ENCODE measurements at places on chromosomes 13 and 19. TPM values are rescaled to one million over a fixed set of nuclear protein-coding genes. Genes with fewer than 3 reads are reported as not detected.

FLT3LG gene
- total RNA-seq, result 10.8 TPM

GIPC3 gene
- 1.2 TPM for total RNA-seq

KIR2DL4 gene
- not detected for total RNA-seq

ZNF135 gene
- 5.5 TPM for total RNA-seq

CCDC194 gene
- total RNA-seq, result not detected

LILRA6 gene
- total RNA-seq, result not detected

EPSTI1 gene
- 10.5 TPM for total RNA-seq

ZNF540 gene
- total RNA-seq, result 1.9 TPM

CRX gene
- not detected for total RNA-seq

PNMA8A gene
- 10.3 TPM for total RNA-seq

YJU2 gene
- total RNA-seq, result 21.7 TPM

DNA sequence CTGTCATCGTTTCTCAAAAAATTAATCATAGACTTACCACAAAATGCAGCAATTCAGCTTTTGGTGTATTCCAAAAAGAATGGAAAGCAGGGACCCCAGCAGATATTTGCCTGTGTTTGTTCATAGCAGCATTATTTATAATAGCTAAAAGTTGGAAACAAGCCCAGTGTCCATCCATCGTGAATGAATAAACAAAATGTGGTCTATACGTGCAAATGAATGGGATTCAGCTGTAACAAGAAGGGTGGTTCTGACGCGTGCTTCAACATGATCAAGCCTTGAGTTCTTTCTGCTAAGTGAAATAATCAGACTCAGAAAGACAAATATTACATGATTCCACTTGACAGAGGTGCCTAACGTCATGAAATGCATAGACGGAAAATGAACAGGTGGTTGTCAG lies 36.4 kb downstream of the PSG11 start:
- no peak overlapping the region for H3K4me3 ChIP-seq
- no peaks in the 10 kb centered on the region for H3K27me3 ChIP-seq
- no peak for DNase-seq
- H3K27ac ChIP-seq, result no peak overlapping the region
- no peaks in the 10 kb centered on the region for H3K4me1 ChIP-seq

DNA sequence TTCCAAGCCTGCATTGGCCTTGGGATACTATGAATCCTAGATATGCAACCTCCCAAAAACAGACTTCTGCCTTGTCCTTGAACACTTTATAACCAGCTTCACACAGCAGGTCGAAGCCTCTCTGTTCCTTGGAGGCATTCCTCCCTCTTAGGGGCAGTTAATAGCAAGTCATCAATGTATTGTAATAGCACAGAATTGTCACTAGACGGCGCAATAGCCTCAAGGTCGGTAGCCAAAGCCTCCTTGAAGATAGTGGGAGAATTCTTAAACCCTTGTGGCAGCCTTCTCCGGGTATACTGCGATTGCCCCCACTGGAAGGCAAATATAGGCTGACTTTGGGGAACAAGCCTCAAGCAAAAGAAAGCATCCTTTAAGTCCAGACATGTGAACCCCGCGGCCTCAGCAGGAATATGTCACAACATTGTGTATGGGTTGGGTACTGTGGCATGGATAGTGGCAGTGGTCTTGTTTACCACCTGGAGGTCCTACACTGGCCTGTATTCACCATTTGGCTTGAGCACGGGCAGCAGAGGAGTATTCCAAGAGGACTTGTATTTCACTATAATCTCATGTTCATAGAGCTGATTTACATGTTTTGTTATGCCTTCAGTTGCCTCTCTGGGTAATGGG lies 61.1 kb downstream of the ZNF431 start:
- H3K36me3 ChIP-seq, result no peaks in the 10 kb centered on the region
- no peak for DNase-seq
- no peak overlapping the region for H3K4me3 ChIP-seq
- no peak overlapping the region for H3K27ac ChIP-seq
- H3K4me1 ChIP-seq, result peaks cover 18% of the 10 kb centered on the region
- no peaks in the 10 kb centered on the region for H3K27me3 ChIP-seq

GRCh38 chr19:43625918-43626579 lies 6.6 kb upstream of the ZNF428 start:
- no peaks in the 10 kb centered on the region for H3K36me3 ChIP-seq
- no peak overlapping the region for H3K27ac ChIP-seq
- no peak for DNase-seq
- no peaks in the 10 kb centered on the region for H3K4me1 ChIP-seq
- no peak overlapping the region for H3K4me3 ChIP-seq

DNA sequence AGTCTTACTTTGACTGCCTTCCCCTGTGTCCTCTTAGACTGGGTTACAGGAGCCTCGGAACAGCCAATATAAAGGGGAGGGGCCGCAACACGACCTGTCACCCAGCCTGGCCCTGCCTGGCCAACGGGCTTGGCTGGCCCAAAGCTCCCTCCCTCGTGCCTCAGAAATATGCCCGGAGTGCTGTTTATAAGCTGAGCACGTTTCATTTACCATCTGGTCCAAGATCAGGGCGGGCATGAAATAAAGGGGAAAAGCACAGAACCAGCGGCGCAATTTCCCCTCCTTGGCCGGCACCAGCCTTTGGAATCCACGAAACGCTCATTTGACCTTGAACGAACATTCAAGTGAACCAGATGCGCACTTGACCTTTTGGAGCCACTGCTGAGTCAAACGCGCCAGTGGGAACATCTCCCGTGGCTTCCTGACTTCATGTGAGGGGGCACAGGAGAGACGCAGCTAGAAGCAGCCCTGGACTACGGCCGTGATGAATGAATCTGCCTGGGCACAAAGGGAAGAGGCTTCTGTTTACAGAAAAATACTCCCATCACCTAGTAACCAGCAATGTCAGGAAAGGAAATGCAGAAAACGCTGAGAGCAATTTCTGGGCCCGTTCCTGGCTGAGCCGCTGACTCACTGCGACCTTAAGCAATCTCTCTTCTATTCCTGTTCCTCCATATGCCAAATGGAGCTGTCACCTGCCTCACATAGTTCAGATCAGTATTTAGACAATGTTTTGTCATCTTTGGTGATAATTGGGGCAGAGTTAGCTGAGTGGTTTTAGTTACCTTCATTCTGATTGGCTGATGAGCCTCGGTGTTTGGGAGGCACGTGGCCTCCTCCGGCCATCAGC lies 53.3 kb downstream of the RFX2 start:
- H3K27ac ChIP-seq, result peak overlapping the region; percentile 85
- H3K4me1 ChIP-seq, result peaks cover 13% of the 10 kb centered on the region
- peak; percentile 84 for DNase-seq
- H3K27me3 ChIP-seq, result no peaks in the 10 kb centered on the region
- no peaks in the 10 kb centered on the region for H3K36me3 ChIP-seq

GRCh38 chr19:10105509-10106099 lies 558 bp upstream of the PPAN start:
- H3K4me3 ChIP-seq, result peak overlapping the region; percentile 82
- no peaks in the 10 kb centered on the region for H3K27me3 ChIP-seq
- peak overlapping the region; percentile 72 for H3K27ac ChIP-seq
- H3K36me3 ChIP-seq, result peaks cover 15% of the 10 kb centered on the region
- no peak for DNase-seq

GRCh38 chr13:64410276-64411053 lies 2819.7 kb downstream of the PCDH9 start:
- no peaks in the 10 kb centered on the region for H3K27me3 ChIP-seq
- H3K36me3 ChIP-seq, result no peaks in the 10 kb centered on the region
- no peaks in the 10 kb centered on the region for H3K4me1 ChIP-seq
- H3K27ac ChIP-seq, result no peak overlapping the region
- no peak for DNase-seq

GRCh38 chr19:55101261-55101660 lies 16.2 kb downstream of the PPP1R12C start:
- H3K4me1 ChIP-seq, result peaks cover 2% of the 10 kb centered on the region
- H3K27me3 ChIP-seq, result no peaks in the 10 kb centered on the region
- H3K27ac ChIP-seq, result no peak overlapping the region

GRCh38 chr19:51800473-51801244 lies 5.7 kb downstream of the FPR3 start:
- no peak overlapping the region for H3K27ac ChIP-seq
- no peaks in the 10 kb centered on the region for H3K27me3 ChIP-seq
- H3K4me1 ChIP-seq, result no peaks in the 10 kb centered on the region
- no peak for DNase-seq
- H3K4me3 ChIP-seq, result no peak overlapping the region

DNA sequence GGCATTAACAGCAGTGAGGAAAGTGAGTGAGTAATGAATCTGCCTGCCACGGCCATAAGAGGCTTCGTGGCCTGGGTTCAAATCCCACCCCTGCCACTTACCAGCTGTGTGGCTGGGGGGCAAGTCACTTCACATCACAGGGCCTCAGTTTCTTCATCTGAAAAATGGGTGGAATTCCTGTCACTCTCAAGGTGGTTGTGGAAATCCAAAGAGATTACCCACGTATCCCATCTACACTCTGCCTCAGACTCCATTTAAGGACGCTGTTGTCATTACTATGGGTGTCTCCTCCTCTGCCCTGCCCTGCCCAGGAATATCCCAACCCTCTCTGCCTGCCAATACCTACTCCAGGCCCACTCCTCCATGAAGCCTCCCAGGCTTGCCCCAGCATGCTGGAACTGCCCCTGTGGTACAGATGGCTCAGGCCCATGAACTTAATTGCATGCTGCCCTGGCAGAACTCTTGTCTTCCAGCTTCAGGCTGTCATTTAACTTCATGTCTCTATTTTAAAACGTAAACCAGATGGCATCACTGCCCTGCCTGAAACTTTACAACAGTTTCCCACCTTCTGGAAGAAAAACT lies 3.1 kb downstream of the GIPC1 start:
- H3K27ac ChIP-seq, result no peak overlapping the region
- H3K27me3 ChIP-seq, result no peaks in the 10 kb centered on the region
- H3K36me3 ChIP-seq, result peaks cover 21% of the 10 kb centered on the region
- DNase-seq, result no peak
- H3K4me1 ChIP-seq, result peaks cover 29% of the 10 kb centered on the region
- H3K4me3 ChIP-seq, result no peak overlapping the region

DNA sequence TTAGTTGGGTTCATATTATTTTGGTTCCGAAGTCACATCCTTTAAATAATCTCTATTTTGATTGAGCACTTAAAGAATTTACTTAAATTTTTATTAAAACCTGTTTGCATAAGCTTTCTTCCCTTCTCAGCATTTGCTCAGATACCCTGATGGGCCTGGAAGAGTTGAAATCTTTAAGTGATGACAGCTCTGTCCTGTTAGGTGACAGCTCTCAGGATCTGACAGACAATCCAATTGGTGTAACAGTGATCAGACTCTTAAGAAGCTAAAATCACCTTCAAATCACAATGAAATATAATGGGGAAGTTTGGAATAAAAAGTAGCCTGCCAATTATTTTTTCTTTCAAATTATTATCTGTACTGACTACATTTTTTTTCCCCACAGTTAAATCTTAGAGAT lies 284.4 kb downstream of the LMO7 start:
- no peaks in the 10 kb centered on the region for H3K4me1 ChIP-seq
- DNase-seq, result no peak
- no peak overlapping the region for H3K4me3 ChIP-seq
- peaks cover 16% of the 10 kb centered on the region for H3K27me3 ChIP-seq
- no peak overlapping the region for H3K27ac ChIP-seq

GRCh38 chr13:40388617-40389016 lies 277.8 kb downstream of the FOXO1 start:
- H3K36me3 ChIP-seq, result no peaks in the 10 kb centered on the region
- no peak overlapping the region for H3K27ac ChIP-seq
- H3K27me3 ChIP-seq, result peaks cover 6% of the 10 kb centered on the region
- H3K4me1 ChIP-seq, result peaks cover 3% of the 10 kb centered on the region

DNA sequence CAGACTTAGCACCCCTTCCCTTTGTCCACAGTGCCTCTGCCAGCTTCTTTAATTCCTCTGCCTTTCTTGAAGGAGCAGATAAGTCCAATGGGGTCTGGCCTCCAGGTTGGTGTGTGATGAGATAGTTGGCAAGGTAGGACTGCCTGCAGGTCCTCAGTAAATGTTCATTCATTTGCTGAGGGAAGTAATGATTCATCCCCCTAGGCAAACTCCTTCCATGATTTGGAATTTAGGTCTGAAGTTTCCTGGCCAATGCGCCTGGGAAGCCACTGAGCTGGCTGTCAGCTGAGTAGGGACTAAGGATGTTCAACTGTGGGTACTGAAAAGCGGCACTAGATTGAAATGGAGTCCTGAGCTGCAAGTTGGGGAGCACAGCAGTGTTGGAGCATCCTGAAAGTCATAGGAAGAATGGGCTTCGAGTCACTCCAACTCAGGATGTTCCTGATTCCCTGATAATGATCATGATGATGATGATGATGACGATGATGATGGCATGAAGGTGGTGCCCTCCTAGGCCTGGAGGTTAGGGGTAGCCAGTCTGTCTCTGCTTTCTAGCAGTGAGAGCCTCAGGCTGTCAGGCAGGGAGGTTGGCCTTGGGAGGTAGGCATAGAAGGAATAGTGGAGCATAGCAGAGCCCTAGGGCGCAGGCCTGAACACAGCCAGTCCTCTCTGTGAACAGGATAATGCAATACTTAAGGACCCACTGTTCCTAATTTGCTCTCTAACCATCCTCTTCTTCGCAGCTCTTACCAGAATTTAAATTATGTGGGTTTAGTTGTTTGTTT lies 44.7 kb downstream of the COL4A2 start:
- H3K27ac ChIP-seq, result peak overlapping the region; percentile 82
- peaks cover 84% of the 10 kb centered on the region for H3K4me1 ChIP-seq
- no peak overlapping the region for H3K4me3 ChIP-seq
- H3K36me3 ChIP-seq, result peaks cover 18% of the 10 kb centered on the region

GRCh38 chr13:91323349-91323748 lies 24.1 kb upstream of the MIR17HG start:
- peaks cover 37% of the 10 kb centered on the region for H3K27me3 ChIP-seq
- no peak for DNase-seq
- no peak overlapping the region for H3K4me3 ChIP-seq
- no peak overlapping the region for H3K27ac ChIP-seq
- H3K36me3 ChIP-seq, result no peaks in the 10 kb centered on the region
- no peaks in the 10 kb centered on the region for H3K4me1 ChIP-seq

All from osteocyte (in vitro differentiated cells).